NCI-H1092 treated with DMSO at 0.1 percent for 48 hours (cell line): ENCODE measurements at places on chromosomes 1 and 21.

DNA sequence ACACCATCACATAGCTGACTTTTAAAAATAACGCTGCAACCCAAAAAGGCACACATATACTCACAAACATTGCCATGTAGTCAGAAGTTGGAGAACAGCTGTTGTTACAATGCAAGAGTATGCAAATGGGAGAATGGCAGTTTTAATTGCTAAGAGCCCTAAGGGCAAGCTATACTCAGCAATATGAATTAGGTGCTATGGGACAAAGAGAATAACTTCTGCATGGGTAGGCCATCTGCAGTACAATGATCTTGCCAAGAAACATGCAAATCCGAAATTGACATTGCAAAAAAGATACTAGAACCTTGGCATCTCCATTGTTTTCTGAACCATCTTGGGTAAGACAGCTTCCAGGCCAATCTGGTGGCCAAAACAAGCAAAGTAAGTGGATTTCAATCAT is 697.8 kb downstream of the LRRIQ3 start:
- DNase-seq: no peak

DNA sequence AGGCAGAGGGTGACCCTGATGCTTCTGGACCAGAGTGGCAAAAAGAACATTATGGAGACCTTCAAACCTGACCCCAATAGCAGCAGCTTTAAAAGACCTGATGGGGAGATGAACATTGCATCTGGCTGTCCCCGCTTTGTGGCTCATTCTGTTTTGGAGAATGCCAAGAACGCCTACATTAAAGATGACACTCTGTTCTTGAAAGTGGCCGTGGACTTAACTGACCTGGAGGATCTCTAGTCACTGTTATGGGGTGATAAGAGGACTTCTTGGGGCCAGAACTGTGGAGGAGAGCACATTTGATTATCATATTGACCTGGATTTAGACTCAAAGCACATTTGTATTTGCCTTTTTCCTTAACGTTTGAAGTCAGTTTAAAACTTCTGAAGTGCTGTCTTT is 45.8 kb downstream of the TRAF5 start:
- DNase-seq: no peak

DNA sequence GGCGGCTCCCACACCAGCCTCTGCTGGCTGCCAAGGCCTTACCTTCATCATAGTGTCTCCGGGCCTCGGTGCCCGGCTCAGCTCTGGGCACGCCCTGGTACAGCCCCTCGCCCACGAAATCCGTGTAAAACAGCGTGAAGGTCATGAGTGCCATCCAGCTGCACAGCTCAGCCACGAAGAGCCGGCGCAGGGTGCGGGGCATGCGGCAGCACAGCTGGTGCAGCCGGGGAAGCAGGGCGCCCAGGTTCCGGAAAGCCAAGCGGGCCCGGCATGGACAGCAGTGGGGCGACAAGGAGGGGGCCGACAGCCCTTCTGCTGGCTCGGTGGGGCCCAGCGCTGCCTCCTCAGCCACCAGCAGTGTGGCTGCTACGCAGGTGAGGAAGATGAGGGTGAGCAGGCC is 17.5 kb downstream of the SLC45A3 start:
- DNase-seq: no peak

- no peak for DNase-seq
Observed at GRCh38 chr1:147236959-147237791, 5.3 kb upstream of the CHD1L start.

DNA sequence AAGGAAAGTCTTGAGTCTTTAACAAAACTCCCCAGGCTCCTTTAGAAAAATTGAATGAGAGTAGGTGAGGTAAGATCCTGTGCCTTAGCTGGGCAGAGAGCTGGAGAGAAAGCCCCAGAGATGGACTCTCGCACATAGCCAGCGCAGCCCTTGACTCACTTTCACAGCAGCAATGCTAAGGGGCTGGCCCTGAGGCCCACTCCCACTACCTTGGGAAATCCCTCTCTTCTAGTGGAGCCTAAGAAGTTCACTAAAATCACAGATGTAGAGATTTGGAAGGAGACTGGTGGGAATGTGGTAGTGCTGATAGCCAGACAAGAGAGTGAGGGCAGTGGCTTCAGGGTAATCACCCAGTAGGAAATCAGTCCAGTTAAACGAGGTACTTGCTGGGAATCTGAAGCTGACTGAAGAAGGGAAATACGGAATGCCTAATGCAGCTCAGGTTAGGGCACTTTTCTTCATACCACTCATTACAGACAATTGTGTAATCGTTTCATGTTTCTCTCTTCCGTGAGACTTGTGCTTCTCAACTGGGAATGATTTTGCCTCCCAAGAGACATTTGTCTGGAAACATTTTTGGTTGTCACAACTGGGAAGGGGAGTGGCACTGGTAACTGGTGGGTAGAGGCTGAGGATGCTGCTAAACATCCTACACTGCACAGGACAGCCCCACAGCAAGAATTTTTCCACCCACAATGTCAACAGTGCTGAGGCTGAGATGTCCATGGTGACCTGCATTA is 42.4 kb upstream of the LRRC8C start:
- DNase-seq: no peak

DNA sequence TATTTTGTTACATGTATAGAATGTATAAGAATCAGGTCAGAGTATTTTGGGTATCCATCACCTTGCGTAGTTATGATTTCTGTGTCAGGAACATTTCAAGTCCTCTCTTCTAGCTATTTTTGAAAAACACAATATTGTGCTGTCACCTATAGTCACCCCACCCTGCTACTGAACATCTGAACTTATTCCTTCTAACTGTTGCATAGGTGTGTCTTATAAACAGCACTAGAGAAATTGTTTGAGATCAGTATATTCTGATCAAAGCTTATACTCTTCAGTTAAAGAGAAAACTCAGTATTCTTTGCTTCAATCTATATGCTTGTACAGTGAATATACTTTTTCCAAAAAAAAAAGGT is 96.0 kb downstream of the ASH1L start:
- no peak for DNase-seq

DNA sequence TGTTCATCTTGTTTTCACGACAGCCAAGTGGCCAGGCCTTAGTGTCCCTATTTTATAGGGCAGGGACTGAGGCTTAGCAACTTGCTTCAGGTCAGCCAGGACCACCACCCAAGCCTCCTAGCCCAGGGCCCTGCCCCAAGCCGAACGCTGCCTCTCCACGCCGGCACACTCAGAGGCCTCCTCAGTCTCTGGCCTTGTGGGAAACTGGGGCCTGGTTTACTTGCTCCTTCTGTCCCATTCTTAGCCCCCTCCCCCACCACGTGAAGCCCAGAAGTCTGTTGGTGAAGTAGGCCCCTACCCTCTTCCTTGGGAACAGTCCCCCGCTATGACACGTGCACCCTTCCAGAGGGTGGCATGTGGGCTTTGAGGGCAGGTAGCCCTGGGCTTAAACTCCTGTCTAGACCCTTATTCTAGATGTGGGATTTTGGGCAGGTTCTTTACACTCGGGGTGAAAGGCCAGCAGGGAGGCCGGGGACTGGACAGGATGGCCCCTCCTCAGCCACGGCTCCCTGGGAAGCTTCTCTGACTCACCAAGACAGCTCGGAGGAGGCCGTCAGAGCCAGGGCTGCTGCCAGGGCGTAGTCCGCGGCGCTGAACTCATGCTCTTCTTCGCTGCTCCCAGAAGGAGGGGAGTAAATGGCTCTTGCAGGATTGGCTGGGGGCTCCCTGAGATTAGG is 4.3 kb downstream of the MYOM3 start:
- no peak for DNase-seq

DNA sequence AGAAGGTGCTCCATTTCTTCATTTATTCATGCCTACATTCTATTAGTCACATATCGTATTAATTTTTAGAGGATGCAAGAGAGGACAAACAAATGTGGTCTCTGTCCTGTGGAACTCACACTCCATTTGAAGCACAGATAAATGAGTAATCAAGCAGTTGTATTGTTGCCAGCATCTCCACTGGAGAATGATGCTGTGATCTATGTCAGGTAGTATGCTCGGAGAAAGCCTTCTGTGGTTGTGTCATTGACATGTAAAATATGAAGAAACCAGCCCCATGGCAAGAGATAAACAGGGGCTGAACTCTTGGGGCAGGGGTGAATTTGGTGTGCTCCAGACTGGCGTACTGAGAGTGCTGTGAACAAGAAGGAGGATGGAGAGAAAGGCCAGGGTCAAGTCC is 101.2 kb downstream of the FASLG start:
- no peak for DNase-seq

DNA sequence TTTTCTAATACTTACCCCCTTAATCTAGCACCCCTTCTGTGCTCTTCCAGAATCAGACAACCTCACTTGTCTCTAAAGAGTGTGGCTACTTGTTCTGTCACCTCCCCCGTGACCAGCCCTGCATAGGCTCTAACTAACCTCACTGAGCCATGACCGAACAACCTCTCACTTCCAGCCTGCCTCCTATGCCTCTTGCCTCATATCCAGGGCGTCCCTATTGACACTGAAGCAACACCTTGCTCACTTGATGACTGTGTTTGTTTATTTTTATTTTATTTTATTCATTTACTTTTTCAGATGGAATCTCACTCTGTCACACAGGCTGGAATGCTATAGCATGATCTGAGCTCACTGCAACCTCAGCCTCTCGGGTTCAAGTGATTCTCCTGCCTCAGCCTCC is 235.1 kb upstream of the B3GALT2 start:
- DNase-seq: no peak

- no peak for DNase-seq
Observed at GRCh38 chr21:42900446-42900845, 7.3 kb downstream of the NDUFV3 start.

GRCh38 chr21:42459082-42459460 is 37.0 kb downstream of the RSPH1 start:
- DNase-seq: no peak

DNA sequence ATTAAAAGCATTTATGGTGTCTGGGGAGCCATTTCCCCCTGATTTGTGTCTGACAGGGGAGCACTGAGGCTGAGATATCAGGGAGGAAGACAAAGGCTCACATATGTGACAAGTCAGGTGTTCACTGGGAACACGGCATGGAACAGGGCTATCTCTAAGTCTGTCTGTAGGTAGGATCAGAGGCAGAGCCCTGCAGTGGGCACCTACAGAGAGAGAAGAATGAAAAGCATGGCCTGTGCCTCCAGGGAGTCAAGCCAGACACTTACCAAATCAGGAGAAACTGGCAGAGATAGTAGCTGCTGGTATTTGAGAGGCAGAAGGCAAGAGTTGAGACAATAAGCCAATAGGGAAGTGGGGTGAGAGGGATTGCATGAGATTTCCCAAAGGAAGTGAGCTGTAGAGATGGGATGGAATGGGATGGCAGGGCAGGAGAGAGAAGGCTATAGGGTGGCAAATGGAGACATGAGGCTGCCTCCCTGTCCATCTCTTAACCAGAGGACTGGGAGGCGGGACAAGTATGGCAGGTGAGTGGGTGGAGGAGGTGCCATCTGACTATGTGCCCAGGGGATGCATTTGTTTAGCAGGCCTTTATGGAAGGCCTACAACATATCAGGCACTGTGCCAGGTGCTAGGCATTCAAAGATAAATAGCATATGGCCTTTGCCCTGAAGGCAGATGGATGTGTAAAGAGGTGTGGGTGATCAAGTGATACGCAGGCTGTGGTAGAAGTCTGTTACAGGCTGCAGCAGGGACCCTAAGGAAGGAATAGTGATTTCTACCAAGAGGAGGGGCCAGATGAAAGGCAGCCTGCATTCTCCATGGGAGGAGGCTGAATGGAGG is 136.2 kb upstream of the IPO9 start:
- peak; percentile 79 for DNase-seq

GRCh38 chr1:119673171-119673940 is 25.3 kb upstream of the ZNF697 start:
- no peak for DNase-seq
